ENCODE measurements at places on chromosomes 16 and 17. TPM values are rescaled to one million over a fixed set of nuclear protein-coding genes. Genes with fewer than 3 reads are reported as not detected.

DOC2B gene
- total RNA-seq: 13.0 TPM

FKBP10 gene
- 40.4 TPM for total RNA-seq

EME2 gene
- 3.4 TPM for total RNA-seq

SDR42E2 gene
- not detected for total RNA-seq

CLEC19A gene
- not detected for total RNA-seq

PRR35 gene
- not detected for total RNA-seq

RHBDL1 gene
- 1.8 TPM for total RNA-seq

Data from heart left ventricle (tissue), 16 donors.